ENCODE measurements at places on chromosomes 11 and 22.
A peak's percentile ranks its signal among the peaks of the same experiment; 100 is the strongest.

- no peak for DNase-seq
These were observed 40.2 kb upstream of the SLC25A1 start for GRCh38 chr22:19218541-19219233.

GRCh38 chr11:109037856-109038780 is 373.2 kb downstream of the DDX10 start:
- DNase-seq = no peak

GRCh38 chr11:129701706-129702105 is 113.9 kb upstream of the TMEM45B start:
- DNase-seq = no peak

DNA sequence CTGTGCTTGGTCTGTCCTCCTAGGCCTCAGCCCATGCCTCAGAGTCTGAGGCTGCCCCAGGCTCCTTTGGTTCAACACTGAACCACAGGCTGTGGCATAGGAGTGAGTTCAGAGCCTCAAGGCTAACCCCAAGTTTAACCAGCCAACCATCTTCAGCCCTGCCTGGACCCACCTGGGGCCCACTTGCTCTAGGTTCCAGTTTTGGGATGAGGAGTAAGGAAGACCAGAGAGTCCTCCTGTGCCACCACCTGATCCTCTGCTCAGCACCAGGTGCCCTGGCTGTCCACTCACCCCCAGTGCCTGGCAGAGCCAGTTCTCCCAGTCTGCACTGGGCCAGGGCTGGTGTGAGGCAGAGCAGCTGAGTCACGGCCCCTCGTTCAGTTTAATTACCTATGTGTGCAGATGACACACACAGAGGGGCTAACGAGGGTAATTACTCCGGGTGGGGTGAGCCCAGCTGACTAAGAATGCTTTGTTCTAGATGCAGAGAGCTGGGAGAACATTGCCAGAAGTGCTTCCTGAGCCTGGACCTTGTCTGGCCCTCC is 12.0 kb upstream of the TMPRSS13 start:
- DNase-seq = no peak

- DNase-seq = peak; percentile 90
These were observed 638 bp upstream of the PITPNM1 start for GRCh38 chr11:67505605-67506396.

- DNase-seq = no peak
These were observed 15.1 kb upstream of the SPON1 start for GRCh38 chr11:13947379-13947778.

GRCh38 chr11:98003606-98004371 is 1017.0 kb upstream of the CNTN5 start:
- DNase-seq = no peak

GRCh38 chr22:33879796-33880195 is 40.5 kb downstream of the LARGE1 start:
- DNase-seq = no peak

GRCh38 chr11:68322052-68322430 is 9.7 kb downstream of the LRP5 start:
- DNase-seq = no peak

DNA sequence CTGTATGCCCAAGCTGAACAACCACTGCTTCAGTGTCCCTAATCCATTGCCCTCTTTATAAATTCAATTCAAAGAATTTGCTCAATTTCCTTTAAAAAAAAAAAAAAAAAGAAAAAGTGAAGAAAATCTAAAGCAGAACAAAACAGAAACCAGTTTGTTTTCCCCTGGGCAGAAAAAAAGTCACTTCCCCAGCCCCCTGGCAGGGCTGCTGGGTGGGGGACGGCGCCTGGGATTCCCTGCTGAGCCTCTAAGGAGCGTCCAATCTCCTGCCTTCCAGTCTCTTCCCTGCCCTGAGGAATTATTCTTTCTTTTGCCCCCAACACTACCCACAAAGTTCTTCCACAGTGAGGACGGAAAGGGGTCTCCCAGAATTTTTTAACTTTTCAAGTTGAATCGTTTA is 23.9 kb downstream of the DKK3 start:
- no peak for DNase-seq

- peak; percentile 12 for DNase-seq
These were observed 16.5 kb downstream of the NAP1L4 start for GRCh38 chr11:2975594-2975993.

DNA sequence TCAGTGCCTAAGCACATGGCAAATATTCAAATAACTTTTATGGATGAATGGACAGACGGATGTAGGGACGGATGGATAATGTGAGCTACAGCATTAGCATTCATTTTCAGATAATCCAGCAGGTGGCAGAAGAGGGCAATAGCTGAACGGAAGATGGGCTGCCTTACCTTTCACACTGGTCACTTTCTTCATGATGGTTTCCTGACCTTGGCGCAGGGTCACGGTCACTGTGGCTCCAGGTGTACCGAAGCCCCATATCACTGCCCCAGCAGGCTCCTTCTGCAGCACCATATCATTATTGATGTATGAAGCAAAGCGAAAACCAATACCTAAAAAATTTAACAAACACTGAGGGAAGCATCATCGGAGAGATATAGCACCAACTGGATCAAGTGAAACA is 4.3 kb downstream of the SIAE start:
- peak; percentile 30 for DNase-seq

- DNase-seq = no peak
These were observed 341.1 kb upstream of the LUZP2 start for GRCh38 chr11:24155792-24156191.

GRCh38 chr11:96105197-96105895 is 181.4 kb upstream of the MTMR2 start:
- DNase-seq = no peak

GRCh38 chr22:44632541-44633396 is 69.2 kb upstream of the PRR5 start:
- DNase-seq = no peak

DNA sequence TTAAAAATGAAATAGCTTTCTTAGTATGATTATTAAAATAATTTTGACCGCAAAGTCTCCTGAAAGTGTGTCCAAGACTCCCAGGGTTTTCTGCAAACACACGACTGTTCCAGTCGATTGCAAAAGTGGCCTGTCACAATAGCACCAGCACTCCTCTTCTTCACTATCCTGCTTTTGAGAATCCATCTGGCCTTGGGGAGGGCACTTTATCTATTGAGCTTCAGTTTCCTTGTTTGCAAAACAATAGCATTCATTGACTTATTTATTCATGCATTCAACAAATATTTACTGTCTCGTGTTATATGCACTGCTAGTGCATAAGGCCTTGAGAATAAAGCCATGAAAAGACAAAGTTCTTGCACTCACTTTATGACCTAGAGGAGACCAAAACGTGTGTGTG is 96.2 kb upstream of the NTM start:
- DNase-seq = no peak

DNA sequence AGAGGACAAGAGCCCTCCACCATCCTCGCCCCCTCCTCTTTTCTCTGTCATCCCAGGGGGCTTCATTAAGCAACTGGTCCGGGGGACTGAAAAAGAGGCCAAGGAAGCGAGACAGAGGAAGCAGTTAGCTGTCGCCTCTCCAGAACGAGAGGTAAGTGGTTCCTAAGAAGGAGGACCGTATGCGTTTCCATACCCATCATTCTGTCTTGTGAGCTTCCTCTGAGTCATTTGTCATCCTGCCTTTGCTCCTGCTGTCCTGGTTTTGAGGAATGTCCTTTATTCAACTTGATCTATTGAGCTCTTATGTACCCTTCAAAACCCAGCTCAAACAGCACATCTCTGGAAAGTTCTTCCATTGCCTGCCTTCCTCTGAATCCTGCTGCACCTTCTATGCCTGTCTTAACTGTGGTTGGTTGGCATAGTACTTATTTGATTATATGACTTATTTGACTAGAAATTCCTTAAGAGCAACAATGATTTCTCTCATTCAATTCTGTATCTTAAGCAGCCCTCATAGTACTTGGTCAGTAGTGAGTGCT is 21.3 kb downstream of the MYO18B start:
- DNase-seq = no peak

DNA sequence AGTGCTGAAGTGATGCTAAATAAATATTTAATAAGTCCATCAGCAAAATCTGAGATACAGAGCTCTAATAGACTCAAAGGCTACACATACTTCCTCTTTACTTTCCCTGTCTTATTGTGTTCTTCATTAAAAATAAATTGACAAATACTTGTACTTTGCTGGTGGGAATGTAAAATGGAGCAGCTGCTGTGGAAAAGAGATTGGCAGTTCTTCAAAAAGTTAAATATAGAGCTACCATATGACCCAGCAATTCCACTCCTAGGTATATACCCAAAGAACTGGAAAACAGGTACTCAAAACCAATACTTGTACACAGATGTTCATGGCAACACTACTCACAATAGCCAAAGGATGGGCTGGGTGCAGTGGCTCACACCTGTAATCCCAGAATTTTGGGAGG is 76.0 kb downstream of the RBFOX2 start:
- no peak for DNase-seq

- no peak for DNase-seq
These were observed 131.8 kb downstream of the HIPK3 start for GRCh38 chr11:33388793-33389525.

DNA sequence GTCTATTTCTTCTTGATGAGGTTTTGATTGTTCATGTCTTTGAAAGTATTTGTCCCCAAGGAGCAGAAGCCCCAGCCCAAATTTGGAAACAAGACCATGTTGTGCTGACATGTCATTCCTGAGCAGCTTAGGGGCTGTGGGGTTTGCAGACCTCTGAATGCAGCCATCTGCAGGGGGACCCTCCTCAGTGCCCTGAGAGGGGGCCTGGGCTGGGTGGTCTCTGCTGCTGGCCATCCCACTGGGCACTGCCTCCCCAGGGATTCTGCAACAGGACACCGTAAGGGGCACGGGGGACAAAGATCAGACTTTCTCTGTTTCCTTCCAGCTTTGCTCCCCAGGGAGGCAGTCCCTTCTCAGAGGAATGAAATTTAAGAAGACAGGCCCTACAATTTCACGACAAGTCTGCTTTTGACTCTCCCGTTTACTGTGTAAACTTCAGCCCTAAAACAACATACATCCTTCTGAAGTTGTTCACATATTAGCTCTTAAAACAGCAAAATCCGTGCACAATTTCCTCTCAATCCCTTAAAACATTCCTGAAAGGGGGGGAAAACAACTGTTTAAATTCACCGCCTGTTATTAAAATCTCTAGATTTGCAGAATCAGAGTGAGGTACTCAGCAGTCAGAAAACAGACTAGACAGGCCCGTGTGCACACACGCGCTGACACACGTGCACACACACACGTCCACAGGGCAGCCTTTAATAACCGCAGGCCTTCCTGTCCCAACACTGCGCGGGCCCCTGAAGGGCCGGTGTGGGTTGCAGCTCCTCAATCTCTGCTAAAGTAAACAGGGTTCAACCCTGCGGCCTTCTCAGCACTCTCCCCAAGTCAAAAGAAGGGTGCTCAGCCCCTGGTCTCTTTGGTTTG is 109.8 kb downstream of the KCNQ1 start:
- DNase-seq = no peak

GRCh38 chr11:15826826-15827225 is 529.5 kb downstream of the SOX6 start:
- no peak for DNase-seq

GRCh38 chr22:43009444-43009843 is 5.5 kb downstream of the PACSIN2 start:
- no peak for DNase-seq

DNA sequence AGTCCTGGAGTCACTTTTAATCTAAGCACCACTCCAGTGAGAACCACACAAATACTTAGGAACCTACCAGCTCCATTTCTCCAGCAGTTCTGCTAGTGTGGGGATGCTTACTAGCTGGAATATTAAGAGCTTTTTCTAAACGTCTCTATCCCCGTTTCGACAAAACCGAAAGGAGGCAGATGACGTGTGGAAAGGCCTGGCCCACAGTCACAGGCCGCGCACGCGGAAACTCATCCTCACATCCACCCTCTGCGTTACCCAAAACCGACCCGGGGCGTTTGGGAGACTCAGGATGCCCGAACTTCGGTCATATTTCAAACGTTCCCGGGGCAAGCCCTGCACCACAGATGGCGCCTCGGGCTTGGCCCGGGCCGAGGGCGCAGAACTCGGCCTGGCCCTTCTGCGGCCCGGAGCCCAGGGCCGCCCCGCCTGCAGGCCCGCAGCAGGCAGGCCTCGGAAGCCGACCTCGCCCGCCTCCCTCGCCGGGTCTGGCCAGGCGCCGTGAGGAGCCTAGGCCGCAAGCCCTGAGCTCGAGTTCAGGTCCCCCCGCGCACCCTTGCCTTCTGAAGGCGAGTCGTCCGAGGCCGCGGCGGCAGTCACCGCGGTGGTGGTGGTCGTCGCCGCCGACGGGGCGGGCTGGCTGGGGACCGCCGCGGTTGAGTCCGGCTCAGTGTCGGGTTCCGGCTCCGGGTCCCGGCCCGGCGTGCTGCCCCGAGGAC is 473 bp downstream of the FNBP4 start:
- peak; percentile 55 for DNase-seq

DNA sequence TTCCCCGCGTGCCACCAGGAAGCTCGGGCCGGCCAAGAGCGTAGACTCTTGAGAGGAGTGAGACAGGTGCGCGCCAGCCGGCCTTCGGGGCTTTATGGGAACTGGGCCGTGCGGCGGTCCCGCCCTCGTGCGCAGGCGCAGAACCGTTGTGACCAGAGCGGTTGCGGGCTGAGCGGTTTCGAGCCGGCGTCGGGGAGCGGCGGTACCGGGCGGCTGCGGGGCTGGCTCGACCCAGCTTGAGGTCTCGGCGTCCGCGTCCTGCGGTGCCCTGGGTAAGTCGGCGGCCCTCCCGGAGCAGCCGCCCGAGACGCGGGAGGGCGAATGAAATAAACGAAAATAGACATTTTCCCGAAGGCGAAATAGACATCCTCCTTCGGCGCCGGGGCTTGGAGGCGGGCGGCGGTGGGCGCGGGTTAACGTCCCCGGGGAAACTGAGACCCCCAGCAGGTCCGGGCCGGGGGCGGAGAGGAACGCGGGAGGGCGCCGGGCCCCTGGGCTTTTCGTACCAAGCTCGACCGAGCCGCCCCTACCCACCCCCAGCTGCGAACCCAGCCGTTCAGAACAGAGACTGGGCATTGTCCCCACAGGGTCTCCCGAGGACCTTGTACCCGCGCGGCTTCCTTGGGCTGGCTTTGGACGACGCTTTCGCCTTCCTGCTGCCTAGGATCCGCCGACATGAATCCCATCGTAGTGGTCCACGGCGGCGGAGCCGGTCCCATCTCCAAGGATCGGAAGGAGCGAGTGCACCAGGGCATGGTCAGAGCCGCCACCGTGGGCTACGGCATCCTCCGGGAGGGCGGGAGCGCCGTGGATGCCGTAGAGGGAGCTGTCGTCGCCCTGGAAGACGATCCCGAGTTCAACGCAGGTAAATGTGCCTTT is at the start of gene ASRGL1:
ASRGL1 (plus strand) TSS at position 146 of the 879 bp plus-strand sequence; CDS start at position 676, 530 bp downstream.
- DNase-seq = no peak

DNA sequence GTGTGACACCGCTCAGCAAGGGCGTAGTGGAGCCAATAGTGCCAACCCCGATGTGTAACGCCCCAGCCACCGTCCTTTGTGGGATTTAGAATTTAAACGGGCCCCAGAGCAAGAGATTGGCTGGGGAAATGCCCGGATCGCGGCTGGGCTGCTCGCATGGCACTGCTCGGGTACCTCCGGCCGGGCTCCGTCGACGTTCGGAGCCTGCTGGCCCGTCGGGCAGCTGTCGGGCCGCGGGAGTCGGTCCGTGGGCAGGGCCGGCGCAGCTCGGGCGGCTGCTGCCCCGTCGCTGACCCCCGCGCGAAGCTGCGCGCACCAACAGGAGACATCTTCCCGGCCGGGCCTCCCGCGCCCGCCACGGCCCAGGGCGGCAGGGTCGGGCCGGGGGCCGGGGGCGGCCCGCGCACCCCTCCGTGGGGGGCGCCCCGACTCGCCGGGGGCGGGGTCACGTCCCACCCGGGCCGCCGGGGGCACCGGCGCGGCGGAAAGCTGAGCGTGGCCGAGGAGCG is 1.3 kb upstream of the KDM2A start:
- no peak for DNase-seq

GRCh38 chr11:14519597-14519916 is 629 bp downstream of the PSMA1 start:
- no peak for DNase-seq

All from bone marrow (tissue), 2 donors.